ENCODE measurements at places on chromosomes 7 and 10.

DNA sequence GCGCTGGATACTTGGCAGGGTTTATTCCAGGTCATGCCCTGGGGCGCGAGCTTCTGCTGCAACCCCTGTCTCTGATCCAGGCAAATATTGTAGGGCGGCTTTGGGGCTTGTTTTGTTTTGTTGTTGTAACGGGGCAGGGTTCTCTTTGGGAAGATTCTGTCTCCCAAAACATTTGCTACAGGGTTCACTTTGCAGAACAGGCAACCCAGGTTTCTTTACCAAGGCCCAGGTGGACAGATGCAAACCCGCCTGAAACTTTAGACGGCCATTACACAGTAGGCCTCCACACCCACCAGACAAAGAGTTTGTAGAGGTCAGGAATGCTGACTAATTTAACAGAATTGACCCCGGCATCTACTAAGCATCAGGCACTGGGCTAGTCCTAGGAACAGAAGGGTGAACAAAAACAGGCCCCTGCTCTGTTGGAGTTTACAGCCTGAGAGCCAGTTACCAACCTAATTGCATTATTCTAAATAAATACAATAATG, 567 bp upstream of the CDCA7L start:
- no peak for DNase-seq

DNA sequence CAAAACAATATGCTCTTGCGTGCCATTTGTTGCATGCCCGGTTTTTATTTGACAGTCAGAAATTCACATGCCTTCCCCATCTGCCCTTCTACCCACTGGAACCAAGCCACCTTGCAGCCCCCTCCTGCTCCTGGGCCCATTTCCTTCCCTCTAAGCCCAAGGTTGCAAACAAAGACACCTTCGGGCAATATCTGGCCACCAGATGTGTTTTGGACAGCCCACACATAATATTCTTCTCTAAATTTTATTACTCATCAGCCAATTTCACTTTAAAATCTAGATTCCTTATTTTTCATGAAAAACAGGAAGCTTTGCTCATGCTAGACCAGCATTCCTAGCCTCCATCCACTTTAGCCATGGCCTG, 18.2 kb upstream of the C10orf105 start:
- no peak for DNase-seq

DNA sequence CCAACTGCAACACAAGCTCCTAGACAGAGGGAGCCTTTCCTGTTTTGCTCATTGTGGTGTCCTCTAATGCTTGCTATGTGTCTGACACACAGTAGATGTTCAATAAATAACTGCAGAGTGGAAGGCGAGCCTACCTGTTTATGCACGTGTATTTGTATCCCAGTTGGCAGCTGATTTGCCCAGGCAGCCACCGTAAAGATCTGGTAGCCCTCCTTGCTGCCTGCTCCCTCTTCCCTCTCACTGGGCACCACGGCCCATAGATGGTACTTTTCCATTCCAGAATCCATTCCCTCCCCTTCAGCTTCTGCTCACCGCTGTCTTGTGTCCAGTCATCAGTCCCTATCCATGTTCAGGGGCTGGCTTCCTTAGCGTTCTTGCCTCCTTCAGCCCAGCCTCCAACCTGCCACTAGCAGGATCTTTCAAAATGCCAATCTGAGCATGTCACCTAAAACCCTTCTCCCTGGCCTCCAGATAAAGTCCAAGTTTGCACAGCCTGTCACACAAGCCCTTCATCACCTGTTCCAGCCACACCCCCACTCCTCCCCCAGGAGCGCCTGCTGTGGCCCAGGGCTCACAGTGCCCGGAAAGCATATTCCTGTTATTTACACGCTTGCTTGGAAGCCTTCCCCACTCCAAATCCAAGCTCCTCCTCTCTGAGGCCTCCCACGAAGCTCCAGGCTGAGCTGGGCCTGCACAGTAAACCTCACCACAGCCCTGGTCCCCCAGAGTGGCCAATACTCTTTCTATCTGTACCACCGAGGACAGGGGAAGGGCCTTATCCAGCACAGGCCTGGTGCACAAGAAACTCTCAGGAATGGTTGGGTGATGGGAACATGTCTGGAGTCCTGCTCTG, 21.0 kb downstream of the ZCCHC24 start:
- DNase-seq, result no peak

DNA sequence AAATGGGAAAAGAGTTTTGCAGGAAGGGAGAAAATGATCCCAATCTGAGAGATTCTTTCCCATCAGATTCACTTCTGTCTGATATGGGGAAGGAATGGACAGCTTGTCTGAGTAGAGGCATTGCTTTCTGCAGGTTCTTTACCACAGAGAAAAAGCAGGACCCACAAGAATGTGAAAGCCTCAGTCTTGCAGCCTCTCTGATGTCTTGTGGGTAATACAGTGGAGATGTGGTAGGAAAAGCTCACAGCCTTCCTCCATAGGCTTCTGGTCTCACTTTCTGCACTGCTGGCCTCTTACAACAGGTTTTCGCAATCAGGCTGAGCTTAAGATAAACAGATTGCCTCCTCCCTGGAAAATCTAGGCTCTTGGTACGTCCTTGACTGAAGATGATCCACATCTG, 551 bp downstream of the IFIT1 start:
- no peak for DNase-seq

DNA sequence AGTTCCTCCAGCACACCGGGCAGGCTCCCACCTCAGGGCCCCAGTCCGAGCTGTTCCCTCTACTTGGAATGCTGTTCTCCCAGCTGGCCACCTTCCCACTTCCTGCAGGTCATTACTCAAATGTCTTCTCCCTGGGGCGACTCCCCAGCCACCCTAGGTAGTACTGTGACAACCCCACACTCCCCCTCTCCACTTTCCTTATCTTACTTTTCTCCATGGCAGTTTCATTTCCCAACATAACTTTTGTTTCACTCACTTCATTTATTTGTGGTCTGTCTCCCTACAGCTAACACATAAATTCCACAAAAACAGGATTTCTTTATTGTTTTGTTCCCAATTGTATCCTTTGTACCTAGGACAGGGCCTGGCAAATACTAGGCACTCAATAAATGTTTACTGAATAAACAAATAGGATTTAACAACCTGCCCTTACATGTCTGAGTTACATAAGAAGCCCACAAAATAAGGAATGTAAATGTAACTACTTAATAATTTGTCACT, 76.5 kb downstream of the JAZF1 start:
- DNase-seq, result no peak

- DNase-seq, result no peak
These were observed 38.5 kb downstream of the BNIP3 start for GRCh38 chr10:131943021-131943814.

DNA sequence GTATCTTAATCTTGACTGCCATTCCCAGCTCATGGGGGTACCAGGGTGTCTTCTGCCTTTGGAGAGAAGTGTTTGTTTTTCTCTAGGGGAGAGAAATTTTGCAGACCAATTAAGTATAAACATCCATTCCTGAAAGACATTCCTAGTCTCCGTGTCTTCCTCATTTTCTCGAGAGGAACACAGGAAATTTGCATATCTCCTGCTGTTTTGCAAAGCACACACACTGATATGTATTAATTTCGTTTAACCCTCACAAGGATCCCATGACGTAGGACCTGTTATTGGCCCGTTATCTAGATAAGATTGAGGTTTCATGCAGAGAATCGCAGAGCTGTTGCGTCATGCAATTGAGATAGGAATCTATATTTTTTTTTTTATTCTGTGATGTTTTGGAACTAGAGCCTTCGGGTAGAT, 944 bp downstream of the RHBDD2 start:
- DNase-seq, result no peak

- no peak for DNase-seq
These were observed 694 bp upstream of the WASL start for GRCh38 chr7:123749537-123749857.

DNA sequence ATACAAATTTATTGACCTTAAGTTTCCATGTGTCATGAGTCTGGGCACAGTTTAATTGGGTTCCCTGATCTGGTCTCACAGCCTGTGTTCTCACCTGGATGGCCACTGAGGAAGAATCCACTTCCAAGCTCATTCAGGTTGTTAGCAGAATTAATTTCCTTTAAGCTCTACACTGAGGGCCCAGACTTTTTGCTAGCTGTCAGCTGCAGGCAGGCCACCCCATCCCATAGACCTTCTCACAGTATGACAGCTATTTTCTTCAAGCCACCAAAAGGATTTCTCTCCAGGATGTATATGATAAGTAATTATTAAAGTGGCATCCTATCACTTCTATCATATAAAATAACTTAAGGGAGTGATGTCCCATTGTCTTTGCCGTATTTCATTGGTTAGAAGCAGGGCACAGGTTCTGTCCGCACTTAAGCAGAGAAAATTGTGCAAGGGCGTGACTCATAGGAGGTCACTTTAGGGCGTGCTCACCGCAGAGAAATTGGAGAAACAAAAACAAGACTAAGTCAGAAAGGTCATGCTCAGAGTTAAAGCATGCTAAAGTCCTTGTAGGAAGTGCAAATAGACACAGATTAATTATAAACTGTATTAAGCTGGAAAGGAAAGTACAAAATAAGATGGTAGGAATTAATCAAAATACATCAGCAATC, 109.9 kb downstream of the AHR start:
- no peak for DNase-seq

DNA sequence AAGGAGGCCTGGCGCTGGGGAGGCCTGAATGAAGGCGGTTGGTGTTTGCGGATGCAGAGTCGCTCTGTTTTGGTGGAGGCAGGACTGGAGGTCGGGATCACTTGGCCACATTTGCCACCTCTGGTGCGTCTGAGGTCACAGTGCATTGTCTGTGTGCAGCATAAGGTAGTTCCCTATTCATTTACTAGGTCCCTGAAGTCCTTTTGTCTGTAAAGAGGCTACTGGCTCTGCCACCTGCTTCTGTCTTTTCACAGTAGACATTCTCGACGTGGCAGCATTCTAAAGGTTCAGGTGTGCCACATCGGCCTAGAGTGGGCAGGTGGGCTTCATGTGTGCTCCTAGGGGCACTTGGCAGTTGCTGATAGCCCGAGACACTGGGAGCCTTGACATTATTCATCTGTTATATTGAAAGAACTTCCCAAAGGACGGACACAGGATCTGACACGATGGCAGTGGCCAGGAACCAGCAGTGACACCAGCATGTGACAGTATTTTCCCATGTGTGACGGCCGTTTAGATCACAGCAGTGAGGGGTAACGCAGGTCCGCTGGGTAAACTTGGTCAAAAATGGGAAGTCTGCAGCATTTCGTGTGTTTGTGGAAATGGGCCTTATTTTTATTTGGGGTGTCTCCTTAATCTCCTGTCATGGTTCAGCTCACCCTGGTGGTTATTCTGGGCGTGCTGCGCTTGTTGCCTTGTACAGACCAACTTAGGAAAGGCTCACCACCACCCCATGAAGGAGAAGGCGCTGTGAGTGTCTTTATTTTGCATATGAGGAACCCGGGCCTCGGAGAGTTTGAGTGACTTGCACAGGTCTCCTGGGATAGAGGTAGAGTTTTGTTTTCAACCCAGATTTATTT, 5.9 kb downstream of the MGMT start:
- DNase-seq, result no peak

GRCh38 chr10:21510241-21511094, 15.0 kb downstream of the SKIDA1 start:
- DNase-seq, result no peak

DNA sequence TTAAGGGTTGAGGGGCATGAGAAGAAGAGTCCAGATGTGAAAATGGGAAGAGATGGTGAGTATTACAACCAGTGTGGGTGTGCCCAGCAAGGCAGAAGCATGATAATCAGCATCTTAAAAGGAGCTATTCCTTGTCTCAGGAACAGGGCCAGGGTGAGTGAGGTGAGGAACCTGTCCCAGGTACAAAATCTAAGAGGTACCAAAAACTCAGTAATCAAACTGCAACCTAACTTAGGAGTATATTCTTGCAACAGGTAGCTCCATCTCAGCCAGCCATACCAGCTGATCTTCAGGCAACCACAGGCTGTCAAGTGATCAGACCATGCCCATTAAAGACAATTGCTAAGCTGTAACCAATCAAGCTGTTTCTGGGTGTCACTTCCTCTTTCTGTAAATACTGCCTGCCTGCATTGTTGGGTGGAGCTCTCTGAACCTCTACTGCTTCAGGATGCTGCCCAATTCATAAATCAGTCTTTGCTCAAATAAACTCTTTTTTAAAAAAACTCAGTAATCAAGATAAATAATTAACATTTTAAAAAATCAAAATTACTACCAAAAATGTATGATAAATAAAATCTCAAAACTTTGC, 7.4 kb downstream of the KEL start:
- DNase-seq, result no peak

GRCh38 chr7:101308245-101309085, 13.1 kb downstream of the IFT22 start:
- no peak for DNase-seq

GRCh38 chr10:100413173-100413572, 49.6 kb upstream of the WNT8B start:
- DNase-seq, result no peak

DNA sequence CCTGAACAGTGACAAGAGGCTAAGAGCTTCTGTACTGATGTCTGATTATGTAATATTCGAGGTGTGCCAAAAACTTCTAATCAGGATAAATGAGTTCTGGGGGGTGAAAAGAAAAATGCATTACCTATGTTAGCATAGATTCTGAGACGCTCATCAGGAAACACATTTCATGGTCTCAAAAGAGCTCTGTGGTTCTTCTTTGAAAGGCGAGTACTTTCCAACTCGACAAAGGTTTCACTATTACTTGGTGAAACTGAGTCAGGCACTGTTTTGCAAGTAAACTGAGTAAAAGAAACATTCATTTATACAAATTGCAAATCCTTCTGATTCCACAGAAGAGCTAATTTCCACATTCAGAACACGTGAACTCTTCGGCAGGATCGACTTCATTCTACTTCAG, 523.2 kb downstream of the GATA3 start:
- no peak for DNase-seq
